ENCODE measurements at places on chromosomes 2 and 18.

DNA sequence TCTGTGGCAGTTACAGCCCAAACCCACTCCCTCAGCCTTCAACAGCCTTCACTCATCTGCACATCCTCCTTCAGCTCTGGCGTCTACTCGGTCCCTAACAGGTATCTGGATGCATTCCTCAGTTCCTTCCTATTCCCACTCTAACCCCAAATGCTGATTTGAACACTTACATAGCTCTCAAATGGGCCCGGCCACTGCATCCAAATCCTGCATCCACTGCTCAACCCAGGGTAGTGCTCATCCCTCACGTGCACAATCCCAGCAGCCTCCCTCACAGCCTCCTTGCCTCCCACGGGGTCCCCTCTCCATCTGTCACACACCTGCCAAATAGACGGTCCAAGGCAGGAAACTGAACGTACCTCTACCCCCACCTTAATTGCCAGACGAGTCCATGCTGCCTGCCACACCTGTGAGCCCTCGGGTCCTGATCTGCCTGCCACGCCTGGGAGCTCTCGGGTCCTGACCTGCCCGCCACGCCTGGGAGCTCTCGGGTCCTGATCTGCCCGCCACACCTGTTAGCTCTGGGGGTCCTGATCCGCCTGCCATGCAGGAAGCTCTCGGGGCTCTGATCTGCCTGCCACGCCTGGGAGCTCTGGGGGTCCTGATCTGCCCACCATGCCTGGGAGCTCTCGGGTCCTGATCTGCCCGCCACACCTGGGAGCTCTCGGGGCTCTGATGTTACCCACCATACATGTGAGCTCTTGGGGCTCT is 9.9 kb downstream of the OR6B3 start:
- DNase-seq, result no peak

DNA sequence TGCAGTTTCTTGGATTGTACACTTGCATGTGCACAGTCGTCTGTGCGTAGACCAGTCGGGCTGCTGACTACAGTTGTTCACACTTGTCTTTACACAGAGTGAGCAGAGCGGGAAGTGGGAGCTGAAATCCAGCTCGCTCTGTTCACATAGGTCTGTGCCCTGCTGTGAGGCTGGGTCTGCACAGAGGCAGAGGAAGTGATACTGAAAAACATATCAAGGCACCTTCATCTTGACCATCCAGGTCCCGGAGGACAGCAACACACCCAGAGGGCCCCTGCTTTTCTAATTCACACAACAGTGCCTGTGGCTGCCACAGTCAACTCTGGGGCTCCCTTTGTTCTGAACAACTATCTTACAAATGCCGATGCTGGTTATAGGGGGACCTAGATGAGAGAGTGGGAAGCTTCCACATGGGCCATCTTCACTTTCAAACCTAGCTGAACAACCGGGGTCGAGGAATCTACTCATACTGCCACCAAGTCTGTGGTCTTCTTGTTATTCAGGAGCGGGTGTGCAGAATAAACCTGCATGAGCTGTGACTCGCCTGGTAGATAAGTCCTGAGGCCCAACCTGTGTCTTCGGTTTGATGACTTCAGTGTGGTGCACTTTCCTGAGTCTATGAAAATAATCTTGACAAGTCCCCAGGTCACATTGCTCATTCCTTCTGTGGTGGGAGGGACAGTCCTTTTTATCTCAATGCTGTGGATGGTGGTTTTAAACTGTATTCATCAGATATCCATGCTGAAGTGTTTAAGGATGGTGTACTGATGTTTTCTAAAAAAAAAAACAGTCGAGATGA is 3.5 kb upstream of the ADNP2 start:
- no peak for DNase-seq

DNA sequence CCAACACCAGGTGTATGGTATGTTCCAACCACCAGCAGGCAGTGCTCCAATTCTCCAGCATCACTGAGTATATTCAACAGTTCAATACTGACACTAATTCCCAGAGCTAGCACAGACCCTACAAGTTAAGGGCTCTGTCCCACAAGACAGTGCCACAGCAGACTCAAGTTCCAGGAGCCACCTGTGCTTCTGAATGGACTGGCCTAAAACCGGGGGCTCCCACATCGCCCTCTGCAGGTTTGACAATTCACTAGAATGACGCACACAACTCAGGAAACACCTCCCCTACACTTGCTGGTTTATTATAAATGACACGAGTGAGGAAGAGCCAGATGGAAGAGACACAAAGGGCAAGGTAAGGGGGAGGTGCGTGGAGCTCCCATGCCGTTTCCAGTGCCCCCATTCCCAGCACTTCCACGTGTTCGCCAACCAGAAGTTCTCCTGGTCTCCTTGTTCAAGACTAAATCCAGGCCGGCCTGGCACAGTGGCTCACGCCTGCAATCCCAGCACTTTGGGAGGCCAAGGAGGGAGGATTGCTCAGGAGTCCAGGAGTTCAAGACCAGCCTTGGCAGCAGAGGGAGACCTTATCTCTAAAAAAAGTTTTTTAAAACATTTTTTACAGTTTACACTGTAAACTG is 12.2 kb upstream of the ATP6V1B1 start:
- DNase-seq, result no peak

DNA sequence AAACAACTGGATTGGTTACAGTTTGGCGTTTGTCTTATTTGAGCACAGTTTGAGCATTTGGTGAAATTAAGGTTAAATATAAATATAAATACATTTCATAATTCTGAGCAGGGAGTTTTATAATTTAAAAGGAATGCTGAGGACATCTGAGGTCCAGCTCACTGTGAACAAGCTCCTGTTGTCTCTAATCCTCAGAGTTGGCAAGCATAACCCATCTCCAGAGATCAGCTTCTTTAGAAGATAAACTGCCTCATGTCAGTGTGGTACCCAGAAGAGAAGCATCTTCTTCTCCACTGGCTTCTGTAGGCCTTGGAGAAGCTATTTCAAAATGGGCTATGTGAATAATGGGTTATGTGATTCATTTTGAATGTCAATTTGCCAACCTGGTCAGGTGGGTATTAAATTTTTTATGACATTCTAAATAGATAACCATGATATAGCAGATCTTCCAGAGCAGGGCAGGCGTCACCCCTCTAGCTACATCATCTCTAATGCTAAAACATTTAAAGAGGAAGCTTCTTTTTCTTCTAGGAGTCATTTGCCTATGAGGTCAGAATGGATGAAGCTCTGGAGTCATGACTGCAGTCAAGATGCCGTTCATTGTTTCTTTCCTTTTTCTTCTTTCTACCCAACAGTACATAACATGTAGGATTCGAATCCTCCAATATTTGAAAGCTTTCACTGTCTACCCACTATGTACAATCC is 324.0 kb downstream of the RNF144A start:
- DNase-seq, result no peak

- DNase-seq, result no peak
These were observed 3.9 kb upstream of the TNS1 start for GRCh38 chr2:218006741-218007140.

- DNase-seq, result no peak
These were observed 6.3 kb upstream of the CCNT2 start for GRCh38 chr2:134912361-134912760.

- no peak for DNase-seq
These were observed 30.4 kb downstream of the NAT8 start for GRCh38 chr2:73611867-73612266.

GRCh38 chr2:145744541-145745386 is 1224.8 kb upstream of the ZEB2 start:
- no peak for DNase-seq

DNA sequence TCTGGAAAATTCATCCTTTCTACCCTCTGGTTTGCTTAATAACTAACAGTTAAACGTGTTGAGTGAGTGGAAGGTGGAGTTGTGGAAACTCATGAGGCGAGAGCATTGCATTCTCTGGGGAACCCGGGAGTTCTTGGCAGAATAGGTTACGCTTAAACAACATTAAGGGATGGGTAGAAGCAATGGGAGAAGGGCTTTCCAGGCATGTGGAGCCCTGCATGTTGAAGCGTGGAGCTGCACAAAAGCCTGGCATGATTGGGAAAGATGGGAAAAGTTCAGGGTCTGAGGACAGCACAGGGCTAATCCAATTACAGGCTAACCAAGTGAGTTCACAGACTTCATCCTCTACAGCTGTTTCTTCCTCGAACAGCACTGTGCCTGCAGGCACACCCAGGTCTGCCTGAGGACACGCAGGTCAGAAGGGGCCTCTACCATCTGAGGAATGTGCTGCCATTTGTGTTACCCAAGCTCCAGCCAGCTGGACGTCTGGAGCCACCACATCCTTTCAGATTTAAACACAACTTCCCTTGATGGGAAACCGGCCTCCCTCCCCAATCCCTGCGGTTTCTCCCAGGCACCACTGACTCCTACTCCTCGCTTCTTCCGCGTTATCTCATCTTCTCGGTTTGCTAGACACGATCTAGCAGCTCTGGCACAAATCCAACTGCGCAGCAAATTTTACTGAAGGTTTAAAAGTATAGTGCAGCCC is 164.2 kb downstream of the ANTXR1 start:
- no peak for DNase-seq

- no peak for DNase-seq
These were observed 405.0 kb upstream of the SLC39A10 start for GRCh38 chr2:195252018-195252417.

DNA sequence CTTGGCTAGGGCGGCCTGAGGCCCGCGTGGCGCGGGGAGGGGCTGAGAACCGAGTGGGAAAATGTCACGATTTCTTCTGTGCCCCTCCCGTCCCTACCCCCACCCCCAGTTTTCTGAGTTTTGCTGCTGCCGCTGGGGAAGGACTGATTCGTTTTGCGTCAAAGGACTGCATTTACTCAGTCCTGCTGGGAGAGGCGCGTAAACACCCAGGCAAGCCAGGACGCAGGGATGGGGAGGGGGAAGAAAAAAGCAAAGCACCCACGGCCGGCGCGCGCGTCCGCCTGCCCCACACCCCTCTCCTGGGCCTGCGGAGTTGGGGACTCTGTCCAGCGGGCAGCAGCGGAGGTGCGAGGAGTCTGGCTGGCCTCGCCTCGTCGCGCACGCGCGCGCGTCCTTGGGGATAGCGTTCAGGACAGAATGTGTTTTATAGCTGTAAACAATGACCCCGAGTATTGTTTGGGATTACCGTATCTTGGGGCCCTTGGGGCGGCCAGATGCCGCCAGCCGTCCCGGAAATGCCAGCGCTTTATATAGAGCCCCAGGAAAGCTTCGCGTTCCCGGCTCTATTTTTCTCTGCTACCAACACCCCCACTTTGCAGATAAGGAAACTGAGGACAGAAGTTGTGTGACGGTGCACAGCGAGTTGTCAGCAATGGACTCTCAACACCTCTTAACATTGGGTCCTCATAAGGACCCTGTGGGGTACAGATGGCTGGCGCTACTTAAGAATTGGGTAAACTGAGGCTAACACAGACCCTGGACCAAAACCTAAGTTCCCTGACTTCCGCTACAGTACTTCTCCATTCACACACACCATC is 1.7 kb upstream of the FOSL2 start:
- DNase-seq, result peak; percentile 72

- no peak for DNase-seq
These were observed 30.0 kb downstream of the CTLA4 start for GRCh38 chr2:203897544-203897943.

- DNase-seq, result no peak
These were observed 104.5 kb upstream of the ALPP start for GRCh38 chr2:232273903-232274643.

DNA sequence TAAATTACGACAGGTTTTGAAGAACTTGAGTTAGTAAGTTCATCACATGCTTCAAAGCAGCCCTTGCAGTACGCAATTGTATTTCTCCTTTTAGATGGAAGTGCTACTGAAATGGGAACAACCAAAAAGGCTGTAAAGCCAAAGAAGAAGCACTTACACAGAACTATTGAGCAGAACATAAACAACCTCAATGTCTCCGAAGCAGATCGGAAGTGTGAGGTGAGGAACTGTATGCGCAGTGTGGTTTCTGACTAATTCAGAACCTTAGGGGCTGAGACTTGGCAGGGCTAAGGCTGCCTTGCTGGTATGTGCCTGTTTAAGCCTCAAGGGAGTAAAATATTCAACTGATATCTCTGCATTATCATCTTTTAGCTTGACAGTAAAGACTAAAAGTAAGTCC is 8.4 kb downstream of the NCAPH start:
- no peak for DNase-seq

DNA sequence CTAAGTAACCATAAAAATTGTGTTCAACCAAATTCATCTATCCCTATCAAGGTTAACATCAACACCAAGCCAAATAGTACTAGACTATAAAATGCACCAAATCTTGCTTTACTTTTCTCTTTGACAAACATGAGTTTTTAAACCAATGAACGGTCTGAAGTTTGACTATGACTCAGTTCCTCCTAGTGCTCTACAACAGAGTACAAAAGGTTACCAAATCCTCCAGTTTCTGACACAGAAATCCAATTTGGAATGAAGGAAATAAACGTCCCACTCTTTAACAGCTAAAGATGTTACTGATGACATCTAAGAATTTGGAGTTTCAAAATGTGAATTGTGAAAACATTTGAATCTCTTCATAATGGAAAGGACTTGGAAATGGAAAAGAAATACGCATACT is 11.8 kb upstream of the ACVR1 start:
- DNase-seq, result no peak

- no peak for DNase-seq
These were observed 583.6 kb downstream of the FBXO15 start for GRCh38 chr18:73563901-73564472.
